ENCODE measurements at places on chromosomes 7 and 10.

DNA sequence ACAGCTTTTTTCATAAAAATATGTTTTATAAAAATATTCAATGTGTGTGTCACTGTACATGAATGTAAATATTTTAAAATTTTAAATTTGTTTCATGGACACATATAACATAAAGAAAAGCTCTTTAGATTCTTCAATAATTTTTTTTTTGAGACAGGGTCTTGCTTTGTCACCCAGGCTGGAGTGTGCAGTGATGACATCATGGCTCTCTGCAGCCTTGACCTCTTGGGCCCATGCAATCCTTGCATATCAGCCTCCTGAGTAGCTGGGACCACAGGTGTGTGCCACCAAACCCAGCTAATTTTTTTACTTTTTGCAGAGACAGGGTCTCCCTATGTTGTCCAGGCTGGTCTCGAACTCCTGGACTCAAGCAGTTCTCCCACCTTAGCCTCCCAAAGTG, 9.9 kb downstream of the XRCC2 start:
- H3K4me3 ChIP-seq: no peak overlapping the region
- H3K27ac ChIP-seq: no peak overlapping the region

DNA sequence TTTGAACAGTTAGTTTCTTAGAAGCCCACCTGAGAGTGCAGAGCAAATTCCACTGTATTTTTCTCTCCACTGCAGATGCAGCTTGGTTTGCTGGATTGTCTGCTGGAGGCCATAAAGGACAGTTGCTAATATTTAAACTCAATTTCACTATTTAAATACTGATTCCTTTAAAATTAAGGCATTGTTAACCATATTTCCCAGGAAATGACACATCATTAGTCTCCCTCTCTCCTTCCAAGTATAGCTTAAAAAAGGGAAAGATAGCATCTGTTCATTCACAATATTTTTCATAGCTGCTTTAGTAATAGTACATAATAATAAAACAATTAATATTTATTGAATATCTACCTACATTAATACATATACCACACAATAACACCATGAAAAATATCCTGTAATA, 252.9 kb downstream of the HGF start:
- H3K27ac ChIP-seq: no peak overlapping the region
- H3K4me3 ChIP-seq: no peak overlapping the region
- DNase-seq: no peak
- H3K4me1 ChIP-seq: no peaks in the 10 kb centered on the region
- H3K36me3 ChIP-seq: no peaks in the 10 kb centered on the region

- no peak for DNase-seq
- no peak overlapping the region for H3K4me3 ChIP-seq
- no peak overlapping the region for H3K27ac ChIP-seq
- no peaks in the 10 kb centered on the region for H3K4me1 ChIP-seq
- no peaks in the 10 kb centered on the region for H3K27me3 ChIP-seq
- H3K36me3 ChIP-seq: no peaks in the 10 kb centered on the region
Observed at GRCh38 chr7:122686360-122686878, 12.5 kb downstream of the RNF133 start.

DNA sequence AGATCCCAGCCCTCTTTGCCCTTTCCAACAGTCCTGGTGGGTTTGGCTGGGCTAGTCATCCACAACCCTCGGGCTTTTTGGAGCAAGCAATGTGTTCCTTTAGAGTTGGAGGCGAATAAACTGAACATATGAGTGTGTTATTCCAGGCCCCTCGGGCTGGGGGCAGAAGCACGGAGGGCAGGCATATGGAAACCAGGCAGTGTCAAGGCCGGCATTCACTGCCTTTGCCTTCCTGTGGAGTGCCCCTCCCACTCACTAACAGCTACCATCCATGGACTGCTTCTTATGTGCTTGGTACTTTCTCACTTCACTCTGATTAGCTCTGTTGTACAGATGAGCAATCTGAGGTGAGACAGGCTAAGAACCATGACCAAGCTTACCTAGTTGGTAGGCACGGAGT, 53.9 kb upstream of the EFCAB10 start:
- peaks cover 13% of the 10 kb centered on the region for H3K36me3 ChIP-seq
- no peaks in the 10 kb centered on the region for H3K27me3 ChIP-seq
- DNase-seq: no peak
- no peaks in the 10 kb centered on the region for H3K4me1 ChIP-seq
- H3K27ac ChIP-seq: no peak overlapping the region
- H3K4me3 ChIP-seq: no peak overlapping the region

GRCh38 chr7:106199813-106200364, 84.9 kb downstream of the NAMPT start:
- DNase-seq: no peak
- H3K4me3 ChIP-seq: no peak overlapping the region
- no peaks in the 10 kb centered on the region for H3K36me3 ChIP-seq
- no peak overlapping the region for H3K27ac ChIP-seq
- no peaks in the 10 kb centered on the region for H3K4me1 ChIP-seq
- peaks cover 11% of the 10 kb centered on the region for H3K27me3 ChIP-seq

DNA sequence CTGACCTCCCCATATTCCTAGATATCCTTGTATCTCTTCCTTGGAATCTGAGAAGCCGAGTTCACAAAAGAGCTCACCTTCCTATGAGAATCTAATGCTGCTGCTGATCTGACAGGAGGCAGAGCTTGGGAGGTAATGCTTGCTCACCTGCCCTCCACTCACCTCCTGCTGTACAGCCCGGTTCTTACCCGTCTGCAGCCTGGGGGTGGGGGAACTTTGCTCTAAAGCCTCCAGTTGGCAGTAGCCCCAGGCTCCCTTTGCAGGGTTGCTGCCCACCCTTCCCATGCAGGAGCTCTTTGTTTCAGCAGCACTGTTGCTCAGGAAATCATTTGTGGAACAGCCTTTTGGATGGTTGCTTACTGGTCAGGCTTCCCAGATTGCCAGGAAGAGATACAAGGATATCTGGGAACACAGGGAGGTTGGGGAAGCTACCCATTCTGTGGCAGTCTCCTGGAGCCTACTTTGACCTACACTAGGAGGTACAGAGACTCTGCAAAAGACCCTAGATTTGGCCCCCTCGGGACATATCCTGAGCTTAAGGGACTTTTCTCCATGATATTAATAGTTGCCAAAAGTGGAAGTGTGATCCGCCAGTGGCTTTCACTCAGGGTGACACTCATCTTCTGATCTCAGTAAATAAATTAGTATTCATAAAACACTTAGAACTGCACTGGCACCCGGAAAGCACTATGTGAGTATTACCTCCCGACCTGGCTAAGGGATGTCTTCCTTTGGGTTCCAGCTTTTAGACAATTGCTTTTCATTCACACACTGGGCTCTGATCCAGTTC, 363.7 kb upstream of the PODXL start:
- H3K27ac ChIP-seq: no peak overlapping the region
- H3K27me3 ChIP-seq: no peaks in the 10 kb centered on the region
- no peaks in the 10 kb centered on the region for H3K36me3 ChIP-seq
- DNase-seq: no peak
- H3K4me1 ChIP-seq: no peaks in the 10 kb centered on the region
- no peak overlapping the region for H3K4me3 ChIP-seq

- no peak overlapping the region for H3K4me3 ChIP-seq
- H3K36me3 ChIP-seq: peaks cover 2% of the 10 kb centered on the region
- peaks cover 9% of the 10 kb centered on the region for H3K27me3 ChIP-seq
- peaks cover 23% of the 10 kb centered on the region for H3K4me1 ChIP-seq
- DNase-seq: no peak
- no peak overlapping the region for H3K27ac ChIP-seq
Observed at GRCh38 chr7:151626422-151627115, 106.9 kb upstream of the RHEB start.

- no peaks in the 10 kb centered on the region for H3K27me3 ChIP-seq
- peak overlapping the region; percentile 84 for H3K27ac ChIP-seq
- DNase-seq: no peak
- peaks cover 38% of the 10 kb centered on the region for H3K36me3 ChIP-seq
- peaks cover 97% of the 10 kb centered on the region for H3K4me1 ChIP-seq
Observed at GRCh38 chr10:80468002-80468401, 13.9 kb downstream of the TSPAN14 start.

GRCh38 chr10:4819707-4820106, 6.3 kb upstream of the AKR1E2 start:
- no peaks in the 10 kb centered on the region for H3K4me1 ChIP-seq
- DNase-seq: no peak
- H3K4me3 ChIP-seq: no peak overlapping the region
- no peak overlapping the region for H3K27ac ChIP-seq

- no peak overlapping the region for H3K27ac ChIP-seq
- H3K36me3 ChIP-seq: no peaks in the 10 kb centered on the region
- no peaks in the 10 kb centered on the region for H3K4me1 ChIP-seq
- no peak for DNase-seq
- no peak overlapping the region for H3K4me3 ChIP-seq
Observed at GRCh38 chr7:16428672-16429071, 7.3 kb upstream of the CRPPA start.

- no peak overlapping the region for H3K4me3 ChIP-seq
- H3K36me3 ChIP-seq: peaks cover 2% of the 10 kb centered on the region
- H3K4me1 ChIP-seq: peaks cover 5% of the 10 kb centered on the region
- DNase-seq: no peak
- no peaks in the 10 kb centered on the region for H3K27me3 ChIP-seq
Observed at GRCh38 chr10:96964131-96964530, 132.0 kb downstream of the LCOR start.

GRCh38 chr10:36583690-36584089, 541.7 kb upstream of the ANKRD30A start:
- H3K4me3 ChIP-seq: no peak overlapping the region
- no peaks in the 10 kb centered on the region for H3K4me1 ChIP-seq
- H3K27ac ChIP-seq: no peak overlapping the region
- H3K27me3 ChIP-seq: no peaks in the 10 kb centered on the region
- no peak for DNase-seq

DNA sequence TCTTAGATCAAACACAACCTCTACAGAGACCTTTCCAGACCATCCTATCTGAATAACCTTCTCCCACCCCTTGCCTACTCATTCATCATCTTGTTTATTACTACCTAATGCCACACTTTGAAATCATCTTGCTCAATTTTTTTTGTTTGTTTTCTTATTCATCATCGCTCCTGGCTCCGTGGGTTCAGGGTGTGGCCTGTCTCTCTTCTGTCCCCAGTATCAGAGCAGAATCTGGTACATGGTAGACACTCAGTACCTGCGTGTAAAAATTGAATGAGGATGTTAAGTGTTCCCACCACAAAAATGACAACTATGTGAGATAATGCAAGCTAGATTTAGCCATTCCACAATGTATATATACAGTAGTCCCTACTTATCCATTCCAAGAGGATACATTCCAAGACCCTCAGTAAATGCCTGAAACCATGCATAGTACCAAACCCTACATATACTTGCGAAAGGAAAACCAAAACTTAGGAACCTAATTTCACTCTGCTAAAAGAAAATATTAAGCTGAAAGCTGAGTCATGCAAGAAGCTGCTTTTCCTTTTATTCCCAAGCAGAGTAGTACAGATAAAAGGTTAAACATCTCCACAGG, 72.1 kb upstream of the SEC61G start:
- no peak for DNase-seq
- no peaks in the 10 kb centered on the region for H3K27me3 ChIP-seq
- H3K4me3 ChIP-seq: no peak overlapping the region
- no peaks in the 10 kb centered on the region for H3K4me1 ChIP-seq

DNA sequence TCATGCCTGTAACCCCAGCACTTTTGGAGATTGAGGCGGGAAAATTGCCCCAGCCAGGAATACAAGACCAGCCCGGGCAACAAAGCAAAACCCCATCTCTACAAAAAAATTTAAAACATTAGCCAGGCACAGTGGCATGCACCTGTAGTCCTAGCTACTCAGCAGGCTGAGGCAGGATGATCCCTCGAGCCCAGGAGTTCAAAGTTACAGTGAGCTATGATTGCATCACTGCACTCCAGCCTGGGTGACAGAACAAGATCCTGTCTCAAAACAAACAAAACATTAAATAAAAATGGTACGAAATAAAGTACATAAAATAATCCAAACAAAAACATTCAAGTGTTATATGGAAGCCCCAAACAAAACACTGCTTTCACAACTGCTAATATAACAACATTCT, 125.0 kb downstream of the SNX13 start:
- no peaks in the 10 kb centered on the region for H3K4me1 ChIP-seq
- H3K27ac ChIP-seq: no peak overlapping the region
- H3K4me3 ChIP-seq: no peak overlapping the region

DNA sequence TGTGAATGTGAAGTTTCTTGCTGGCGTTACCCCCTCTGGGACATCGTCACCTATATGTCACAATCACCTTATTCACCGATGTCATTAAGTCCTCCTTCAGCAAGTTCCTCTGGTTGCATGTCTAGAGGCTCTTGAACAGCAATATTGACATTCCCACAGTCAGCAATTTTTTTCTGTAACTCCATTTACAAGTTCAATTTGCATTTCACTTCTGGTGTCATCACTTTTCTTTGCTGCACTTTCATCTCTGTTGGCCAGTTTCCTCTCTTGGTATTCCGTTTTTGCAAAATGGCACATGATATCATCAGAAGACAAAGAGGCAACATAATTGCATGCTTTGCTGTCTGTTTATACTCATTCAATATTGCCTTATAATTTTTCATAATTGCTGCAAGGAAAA, 69.8 kb downstream of the SRI start:
- no peak for DNase-seq
- no peaks in the 10 kb centered on the region for H3K36me3 ChIP-seq
- no peak overlapping the region for H3K27ac ChIP-seq
- H3K4me3 ChIP-seq: no peak overlapping the region
- H3K27me3 ChIP-seq: no peaks in the 10 kb centered on the region

- H3K4me3 ChIP-seq: no peak overlapping the region
- H3K4me1 ChIP-seq: no peaks in the 10 kb centered on the region
- no peaks in the 10 kb centered on the region for H3K36me3 ChIP-seq
- peaks cover 7% of the 10 kb centered on the region for H3K27me3 ChIP-seq
- DNase-seq: no peak
Observed at GRCh38 chr10:33295851-33296250, 38.6 kb downstream of the NRP1 start.

GRCh38 chr7:15828881-15829280, 142.4 kb upstream of the MEOX2 start:
- no peak overlapping the region for H3K27ac ChIP-seq
- no peak overlapping the region for H3K4me3 ChIP-seq
- H3K36me3 ChIP-seq: no peaks in the 10 kb centered on the region
- no peak for DNase-seq
- H3K27me3 ChIP-seq: no peaks in the 10 kb centered on the region
- no peaks in the 10 kb centered on the region for H3K4me1 ChIP-seq

GRCh38 chr10:14681802-14682201, 92.9 kb downstream of the FAM107B start:
- H3K27ac ChIP-seq: no peak overlapping the region
- H3K4me1 ChIP-seq: peaks cover 27% of the 10 kb centered on the region
- H3K36me3 ChIP-seq: peaks cover 7% of the 10 kb centered on the region
- no peak overlapping the region for H3K4me3 ChIP-seq
- no peak for DNase-seq

GRCh38 chr7:1813394-1814088, 143.5 kb downstream of the ELFN1 start:
- H3K27ac ChIP-seq: no peak overlapping the region
- H3K4me3 ChIP-seq: no peak overlapping the region
- peaks cover 1% of the 10 kb centered on the region for H3K27me3 ChIP-seq
- no peaks in the 10 kb centered on the region for H3K36me3 ChIP-seq

DNA sequence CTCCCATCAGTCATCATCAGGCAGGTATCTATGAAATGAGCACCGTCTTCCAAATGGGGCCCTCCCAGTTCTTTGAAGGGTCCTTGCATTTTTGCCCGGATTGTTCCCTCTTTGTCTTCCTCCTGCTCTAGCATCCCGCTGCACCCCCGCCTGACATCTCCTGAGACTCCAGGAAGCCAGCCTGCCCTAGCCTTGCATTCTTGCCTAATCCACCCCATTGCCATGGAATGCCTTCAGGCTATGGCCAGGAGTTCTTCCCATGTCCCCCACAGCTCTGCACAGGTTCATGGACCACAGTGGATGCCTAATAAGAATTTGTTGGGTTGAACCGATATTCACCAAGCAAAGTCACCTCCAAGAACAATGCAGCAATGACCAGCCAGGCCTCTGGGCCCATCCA, 62.1 kb downstream of the ZMIZ1 start:
- H3K36me3 ChIP-seq: no peaks in the 10 kb centered on the region
- no peak overlapping the region for H3K4me3 ChIP-seq
- H3K27ac ChIP-seq: no peak overlapping the region
- no peaks in the 10 kb centered on the region for H3K27me3 ChIP-seq
- H3K4me1 ChIP-seq: peaks cover 5% of the 10 kb centered on the region

Measured in activated T-helper 1 cell treated with anti-CD3 and anti-CD28 coated beads, Interleukin-12 subunit alpha, Interleukin-12 subunit beta, Interleukin-2, Interleukin-4 antibody, amounts not matched to agents 30 ng/mL and 10 ng/mL and 1 ng/mL, durations not matched to agents 14 hours and 24 hours and 36 hours (primary cell).